ENCODE measurements at places on chromosomes 7 and 10. TPM values are rescaled to one million over a fixed set of nuclear protein-coding genes. Genes with fewer than 3 reads are reported as not detected.

Gene GPR15LG
- not detected for polyA plus RNA-seq

Gene ADAMTS14
- polyA plus RNA-seq: 1.2 TPM

Gene ATG9B
- 1.4 TPM for polyA plus RNA-seq

Gene CHAT
- polyA plus RNA-seq: not detected

Gene NME8
- polyA plus RNA-seq: not detected

Gene SEMA3C
- 248 TPM for polyA plus RNA-seq

Gene NUTM2E
- not detected for polyA plus RNA-seq

Gene PGAM2
- 2.8 TPM for polyA plus RNA-seq

- no peak for DNase-seq
Observed at GRCh38 chr7:2125931-2126330, 106.8 kb downstream of the MAD1L1 start.

- DNase-seq: no peak
Observed at GRCh38 chr10:24857031-24857725, 95.2 kb downstream of the PRTFDC1 start.

- DNase-seq: no peak
Observed at GRCh38 chr10:1417574-1417973, 319.8 kb downstream of the ADARB2 start.

DNA sequence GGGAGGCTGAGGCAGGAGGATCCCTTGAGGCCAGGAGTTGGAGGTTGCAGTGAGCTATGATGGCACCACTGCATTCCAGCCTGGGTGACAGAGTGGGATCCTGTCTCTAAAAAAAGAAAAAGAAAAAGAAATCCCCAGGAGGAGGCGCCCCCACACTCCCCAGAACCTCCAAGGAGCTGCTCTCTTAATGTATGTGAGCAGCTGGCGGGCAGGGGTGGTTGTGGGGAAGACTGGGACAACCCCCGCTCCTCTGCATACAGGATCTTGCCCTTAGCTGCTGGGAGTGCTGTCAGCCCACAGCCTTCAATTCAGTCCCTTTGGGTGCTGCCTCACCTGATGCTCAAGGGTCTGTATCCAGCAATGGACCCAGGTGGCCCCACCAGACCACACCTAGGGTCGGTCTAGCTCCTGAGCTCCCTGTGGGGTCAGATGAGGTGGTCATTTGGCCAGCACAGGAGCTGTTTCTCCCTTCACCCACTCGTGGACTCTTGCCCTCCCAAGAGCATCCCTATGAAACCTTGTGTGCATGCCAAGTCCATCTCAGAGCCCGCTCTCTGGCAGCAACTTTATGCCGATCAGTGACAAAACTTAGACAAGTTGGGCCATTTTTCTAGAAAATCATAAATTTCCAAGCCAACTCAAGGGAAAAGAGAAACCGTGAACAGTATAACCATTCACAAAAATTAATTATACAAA lies 97.5 kb downstream of the CREM start:
- DNase-seq: no peak

DNA sequence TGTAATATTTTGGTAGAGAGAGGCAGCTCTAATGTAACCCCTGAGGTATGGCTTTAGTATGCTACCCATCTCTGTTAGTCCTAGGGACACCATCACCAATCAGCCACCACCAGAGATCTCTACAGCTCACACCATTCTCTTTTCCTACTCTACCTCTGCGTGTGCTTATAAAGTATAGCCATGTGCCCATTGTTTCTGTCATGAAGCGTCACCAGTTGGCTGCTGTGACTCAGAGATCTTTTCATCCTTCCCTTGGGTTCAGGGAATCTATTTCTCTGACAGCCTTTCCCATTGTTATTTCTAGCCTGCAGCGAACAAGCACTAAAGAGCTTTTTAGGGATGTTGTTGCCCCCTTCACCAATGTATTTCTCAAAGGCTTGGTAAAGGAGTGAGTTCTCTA lies 103.3 kb downstream of the TPST1 start:
- DNase-seq: no peak

DNA sequence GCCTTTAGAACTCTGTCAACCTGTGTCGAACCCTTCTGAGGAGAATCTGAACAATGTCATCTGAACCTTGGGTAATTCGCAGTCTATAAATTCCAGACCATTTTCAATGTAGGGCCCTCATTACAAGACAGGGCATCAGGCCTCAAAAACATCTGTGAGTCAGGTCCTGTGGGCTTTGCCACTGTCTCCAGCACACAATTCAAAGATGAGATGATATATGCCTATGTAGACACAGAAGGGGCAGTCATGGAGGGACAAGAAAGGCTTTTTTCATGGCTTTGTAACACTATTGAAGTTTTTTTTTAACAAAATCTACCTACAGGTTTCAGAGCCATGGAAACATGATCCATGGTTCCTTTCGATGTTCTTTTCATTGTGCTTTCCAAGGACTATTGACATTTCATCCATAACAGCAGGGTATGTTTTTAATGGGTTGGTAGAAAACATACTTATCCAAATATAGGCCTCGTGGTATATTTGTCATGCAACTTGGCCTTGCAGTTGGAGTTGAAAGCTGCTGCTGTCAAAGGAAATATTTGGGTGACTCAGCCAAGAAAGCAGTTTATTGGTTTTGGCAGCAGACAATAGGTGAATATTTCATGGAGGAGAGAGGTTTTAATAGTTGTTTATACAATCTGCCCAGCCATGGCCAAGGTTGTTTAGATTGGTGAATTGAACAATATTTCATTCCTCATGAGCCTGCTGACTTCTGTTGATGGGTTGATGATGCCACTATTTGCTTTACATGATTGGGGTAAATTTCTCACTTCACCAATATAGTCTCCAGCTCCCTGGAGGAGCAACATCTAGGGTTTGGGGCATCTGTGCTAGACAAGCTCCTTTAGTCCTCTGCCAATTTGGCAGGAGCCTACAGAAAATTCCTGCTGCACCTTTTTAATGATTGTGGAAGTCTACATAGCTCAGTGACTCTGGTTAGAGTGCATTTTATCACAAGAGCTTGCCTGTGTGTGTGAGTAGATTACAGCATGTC lies 158.4 kb upstream of the TMEM72 start:
- no peak for DNase-seq

GRCh38 chr10:13776861-13777311 lies 190.1 kb downstream of the PRPF18 start:
- no peak for DNase-seq

- DNase-seq: no peak
Observed at GRCh38 chr10:102811346-102811745, 25.9 kb downstream of the CYP17A1 start.

GRCh38 chr10:120600871-120601649 lies 144.0 kb downstream of the PLPP4 start:
- no peak for DNase-seq

DNA sequence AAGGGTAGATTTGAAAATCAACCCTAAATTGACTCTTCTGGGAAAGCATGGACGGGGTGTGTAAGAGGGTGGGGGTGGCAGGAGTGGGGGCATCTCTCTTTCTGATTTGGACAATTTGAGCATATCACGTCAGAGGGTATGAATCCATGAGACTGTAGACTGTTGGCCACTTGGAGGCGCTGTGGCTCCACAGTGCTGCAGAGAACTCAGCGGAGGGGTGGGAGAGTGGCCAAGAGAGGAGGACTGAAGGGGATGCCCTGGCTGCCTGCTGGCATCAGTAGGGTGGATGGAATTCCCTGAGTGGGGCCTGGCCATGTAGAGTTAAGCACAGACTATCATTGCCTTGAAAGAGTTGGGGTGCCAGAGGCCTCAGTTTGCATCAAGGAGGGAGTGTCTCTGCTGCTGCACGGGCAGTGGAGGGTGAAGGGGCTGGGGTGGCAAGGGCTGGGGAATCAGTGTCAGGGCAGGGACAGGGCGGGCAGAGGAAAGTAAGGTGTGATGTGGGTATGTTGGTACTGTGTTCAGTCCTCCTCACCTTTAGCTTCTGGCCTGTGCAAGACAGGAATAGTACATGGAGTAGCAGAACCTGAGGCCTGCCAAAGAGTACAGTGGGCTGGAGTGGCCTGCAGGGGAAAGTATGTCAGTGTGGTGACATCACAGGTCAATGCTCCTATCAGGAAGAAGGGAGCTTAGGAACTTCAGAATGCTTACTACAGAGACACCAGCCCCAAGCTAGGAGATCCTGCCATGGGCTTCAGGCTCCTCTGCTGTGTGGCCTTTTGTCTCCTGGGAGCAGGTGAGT lies 133.5 kb upstream of the PRSS58 start:
- no peak for DNase-seq

DNA sequence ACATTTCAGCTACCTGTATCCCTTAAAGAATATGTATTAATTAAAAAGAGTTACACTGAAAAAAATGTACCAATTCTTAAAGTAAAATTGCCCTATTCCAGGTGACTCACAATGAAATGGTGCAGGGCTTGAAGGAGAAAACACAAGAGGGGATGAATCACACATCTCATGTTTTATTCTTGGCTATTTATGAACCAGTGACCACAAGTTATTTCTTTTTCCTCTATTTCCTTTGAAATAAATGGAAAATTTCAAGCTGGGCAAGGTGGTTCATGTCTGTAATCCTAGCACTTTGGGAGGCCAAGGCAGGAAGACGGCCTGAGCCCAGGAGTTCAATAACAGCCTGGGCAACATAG lies 106.8 kb downstream of the UBE2H start:
- DNase-seq: no peak

- no peak for DNase-seq
Observed at GRCh38 chr10:7957591-7957990, 96.9 kb upstream of the GATA3 start.

GRCh38 chr10:26858707-26859034 lies 2.1 kb downstream of the ABI1 start:
- no peak for DNase-seq

GRCh38 chr10:86648704-86649427 lies 5.5 kb upstream of the OPN4 start:
- no peak for DNase-seq
